ENCODE measurements at places on chromosomes 16 and 17. TPM values are rescaled to one million over a fixed set of nuclear protein-coding genes. Genes with fewer than 3 reads are reported as not detected.

Gene OR1F1
- total RNA-seq: not detected

Gene FLCN
- total RNA-seq: 11.3 TPM

Gene HASPIN
- 11.7 TPM for total RNA-seq

Gene SNX20
- total RNA-seq: not detected

Gene NACA2
- total RNA-seq: not detected

Gene HSPB9
- not detected for total RNA-seq

Gene TEX14
- total RNA-seq: not detected

Gene DYNLRB2
- total RNA-seq: not detected

Gene USP10
- total RNA-seq: 51.1 TPM

Gene VPS9D1
- total RNA-seq: 3.5 TPM

Gene BCO1
- total RNA-seq: not detected

Gene TP53TG3B
- total RNA-seq: 1.4 TPM

Gene TPSG1
- total RNA-seq: not detected

- DNase-seq: no peak
Observed at GRCh38 chr16:75248142-75248535, 3.3 kb downstream of the BCAR1 start.

- DNase-seq: peak; percentile 65
Observed at GRCh38 chr17:64216338-64217248, 46.5 kb downstream of the TEX2 start.

- no peak for DNase-seq
Observed at GRCh38 chr17:7445619-7445968, 733 bp downstream of the CHRNB1 start.

DNA sequence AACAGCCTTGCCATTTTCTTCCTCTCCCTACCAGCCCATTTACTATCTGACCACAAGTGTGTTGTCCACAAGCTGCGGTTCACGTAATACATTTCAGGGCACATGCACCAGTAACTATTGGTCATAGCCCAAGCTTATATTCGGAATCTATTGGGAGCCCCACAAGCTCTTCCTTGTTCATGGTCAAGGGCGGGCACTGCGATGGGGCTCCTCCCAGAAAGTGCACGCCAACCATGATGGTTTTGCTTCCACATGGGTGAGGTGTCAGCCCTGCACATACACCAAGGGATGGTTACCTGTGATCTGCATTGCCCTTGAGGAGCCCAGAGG, 12.1 kb downstream of the THRA start:
- DNase-seq: no peak

DNA sequence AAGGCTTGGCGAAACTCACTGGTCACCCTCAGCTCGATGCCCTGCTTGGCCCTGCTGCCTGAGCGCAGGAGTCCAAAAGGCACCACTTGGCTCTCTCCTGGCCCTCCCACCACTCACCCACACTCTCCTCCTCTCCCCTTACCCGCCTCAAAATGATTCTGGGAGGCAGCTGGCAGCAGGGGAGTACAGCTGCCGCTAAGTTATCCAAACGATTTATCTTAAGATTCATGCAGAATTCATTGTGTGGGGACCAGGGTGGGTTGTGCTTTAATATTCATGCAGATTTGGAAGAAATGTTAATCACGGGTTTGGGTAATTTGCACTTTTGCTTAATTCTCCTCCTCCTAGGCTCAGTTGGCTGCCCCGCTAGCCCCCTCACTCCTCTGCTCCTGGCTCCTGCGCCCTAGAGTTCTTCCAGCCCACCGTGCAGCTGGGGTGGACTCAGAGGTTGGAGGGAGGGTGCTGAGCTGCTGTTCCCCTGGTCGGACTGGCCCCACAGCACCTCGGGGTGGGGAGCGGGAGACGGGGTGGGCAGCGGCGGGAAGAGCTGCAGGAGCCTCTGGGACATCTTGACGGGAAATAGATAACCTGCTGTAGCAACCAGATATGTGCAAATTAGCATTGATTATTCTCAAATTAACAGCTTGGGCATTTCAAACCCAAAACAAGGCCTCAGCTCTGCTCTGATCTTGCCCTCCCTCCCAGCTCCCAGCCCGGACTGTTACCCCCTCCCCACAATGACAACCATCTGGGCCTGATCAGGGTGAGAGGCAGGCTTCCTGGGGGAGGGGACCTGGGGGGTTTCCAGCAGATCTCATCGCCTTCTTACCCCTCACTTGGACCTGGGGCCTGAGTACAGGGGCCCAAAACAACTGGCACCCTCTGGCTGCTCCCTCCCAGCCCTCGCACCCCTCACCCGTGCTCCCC, 122.6 kb upstream of the RPL38 start:
- no peak for DNase-seq

GRCh38 chr17:48561884-48562810, 16.0 kb downstream of the HOXB4 start:
- no peak for DNase-seq

- DNase-seq: no peak
Observed at GRCh38 chr17:75498726-75499213, 16.6 kb downstream of the CASKIN2 start.

- DNase-seq: no peak
Observed at GRCh38 chr17:41711669-41712400, at the start of gene GAST. Gene GAST, plus strand, starts transcription at chr17:41712331. Its CDS starts 3,106 bp downstream, at chr17:41715437.

- peak; percentile 83 for DNase-seq
Observed at GRCh38 chr16:89905511-89906139, 13.0 kb upstream of the MC1R start.

DNA sequence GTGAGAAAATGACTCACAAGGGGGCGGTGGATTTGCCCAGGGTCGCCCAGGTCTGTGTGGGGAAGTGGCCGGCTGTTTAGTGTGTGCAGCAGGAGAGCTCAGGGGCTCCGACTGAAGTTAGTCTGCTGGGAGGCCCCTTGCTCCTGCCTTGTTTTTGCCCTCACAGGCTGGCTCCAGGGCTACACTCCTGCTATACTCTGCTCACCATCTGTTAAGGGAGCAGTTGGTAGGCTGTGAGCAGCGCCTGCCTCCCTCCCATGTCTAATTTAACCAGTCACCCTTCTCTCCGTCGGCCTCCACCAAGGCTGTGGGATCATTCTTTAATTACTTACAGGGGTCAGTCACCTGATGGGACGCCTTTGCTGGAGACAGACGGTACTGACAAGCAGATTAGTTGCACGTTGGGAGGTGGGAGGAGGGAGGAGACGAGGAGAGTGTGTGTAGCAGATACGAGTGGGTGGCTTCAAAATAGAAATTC, 35.5 kb downstream of the KSR1 start:
- no peak for DNase-seq

GRCh38 chr16:78443542-78444364, 344.3 kb downstream of the WWOX start:
- DNase-seq: no peak

GRCh38 chr17:16491703-16492612, at the start of gene LRRC75A:
Gene LRRC75A, minus strand, starts transcription at chr17:16492193. Its CDS starts 203 bp downstream, at chr17:16491990.
- peak; percentile 45 for DNase-seq
